ENCODE measurements at places on chromosomes 4 and X.

DNA sequence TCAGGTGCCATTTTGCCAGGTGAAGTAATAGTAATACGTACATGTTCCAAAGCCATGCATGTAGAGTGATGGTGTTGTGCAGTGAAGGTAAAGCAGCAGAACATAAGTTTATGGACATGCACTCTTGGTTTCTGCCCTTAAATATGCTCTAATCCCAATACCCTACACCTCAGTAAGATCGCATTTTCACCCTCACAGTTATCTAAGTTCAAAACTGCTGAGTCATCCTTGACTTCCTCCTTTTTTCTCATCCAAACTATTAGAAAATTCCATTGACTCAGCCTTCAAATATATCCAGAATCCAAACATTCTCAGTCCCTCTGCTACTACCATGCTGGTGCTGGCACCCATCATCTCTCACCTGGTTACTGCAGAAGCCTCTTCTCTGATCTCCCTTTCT is 652.9 kb upstream of the IGFBP7 start:
- no peak for DNase-seq

DNA sequence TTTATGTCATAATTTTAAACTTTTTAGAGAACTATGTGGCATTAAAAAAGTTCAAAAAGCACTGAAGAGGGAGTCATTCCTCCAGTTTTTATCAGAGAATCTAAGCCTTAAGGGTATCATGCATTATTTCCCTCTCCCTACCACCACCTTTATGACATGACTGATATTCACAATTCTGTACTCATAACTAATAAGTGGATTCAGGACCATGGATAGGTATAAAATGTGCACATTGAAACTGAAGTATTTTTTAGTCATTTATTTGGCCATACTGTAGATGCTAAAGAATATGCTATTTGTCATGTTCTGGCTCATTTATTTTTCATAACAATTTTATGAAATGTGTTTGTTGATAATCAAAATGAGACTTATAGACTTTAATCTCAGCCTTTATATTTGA is 897.5 kb upstream of the AGA start:
- DNase-seq, result no peak

DNA sequence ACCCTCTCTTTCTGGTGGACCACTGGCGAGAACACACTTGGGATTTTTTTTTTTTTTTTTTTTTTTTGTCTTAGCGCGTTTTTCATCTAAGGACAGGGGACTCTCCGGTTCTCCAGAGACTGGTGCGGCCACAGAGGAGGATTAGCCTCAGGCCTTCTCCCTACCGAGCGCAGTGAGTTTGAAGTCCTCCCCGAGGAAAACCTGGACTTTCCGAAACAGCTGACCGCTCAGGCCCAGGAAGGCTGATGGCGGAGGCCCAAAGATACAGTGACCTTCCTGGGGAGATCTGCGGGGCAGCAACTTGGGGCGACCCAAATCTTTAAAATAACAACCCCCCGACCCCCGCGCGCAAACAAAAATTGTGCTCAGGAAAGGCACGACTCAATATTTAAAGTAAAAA is 9.2 kb downstream of the NKX3-2 start:
- DNase-seq, result no peak

- DNase-seq, result no peak
Measured at GRCh38 chr4:54152846-54153600, 53.1 kb downstream of the GSX2 start.

- no peak for DNase-seq
Measured at GRCh38 chr4:23068756-23069155, 376.0 kb downstream of the GBA3 start.

- DNase-seq, result no peak
Measured at GRCh38 chrX:133715715-133716114, 269.7 kb downstream of the GPC3 start.

- no peak for DNase-seq
Measured at GRCh38 chr4:8742546-8742945, 129.1 kb downstream of the HMX1 start.

DNA sequence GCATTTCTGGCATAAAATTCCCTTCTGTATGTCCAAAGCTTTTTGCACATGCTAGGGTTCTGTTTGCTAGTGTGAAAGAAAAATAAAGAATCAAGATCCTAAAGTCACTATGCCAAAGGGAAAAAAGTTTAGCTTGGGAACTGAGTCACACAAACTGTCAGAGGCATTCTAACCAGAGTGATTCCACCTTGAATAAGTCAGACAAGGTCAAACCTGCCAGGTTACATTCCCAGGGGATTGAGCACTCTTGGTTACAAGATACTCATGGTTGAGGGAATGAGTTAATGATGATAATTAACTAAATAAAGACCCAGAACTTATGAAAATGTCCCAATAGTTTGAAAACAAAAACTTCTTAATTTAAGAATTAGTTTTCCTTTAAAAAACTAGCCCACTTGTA is 13.7 kb upstream of the UGT2B17 start:
- no peak for DNase-seq

DNA sequence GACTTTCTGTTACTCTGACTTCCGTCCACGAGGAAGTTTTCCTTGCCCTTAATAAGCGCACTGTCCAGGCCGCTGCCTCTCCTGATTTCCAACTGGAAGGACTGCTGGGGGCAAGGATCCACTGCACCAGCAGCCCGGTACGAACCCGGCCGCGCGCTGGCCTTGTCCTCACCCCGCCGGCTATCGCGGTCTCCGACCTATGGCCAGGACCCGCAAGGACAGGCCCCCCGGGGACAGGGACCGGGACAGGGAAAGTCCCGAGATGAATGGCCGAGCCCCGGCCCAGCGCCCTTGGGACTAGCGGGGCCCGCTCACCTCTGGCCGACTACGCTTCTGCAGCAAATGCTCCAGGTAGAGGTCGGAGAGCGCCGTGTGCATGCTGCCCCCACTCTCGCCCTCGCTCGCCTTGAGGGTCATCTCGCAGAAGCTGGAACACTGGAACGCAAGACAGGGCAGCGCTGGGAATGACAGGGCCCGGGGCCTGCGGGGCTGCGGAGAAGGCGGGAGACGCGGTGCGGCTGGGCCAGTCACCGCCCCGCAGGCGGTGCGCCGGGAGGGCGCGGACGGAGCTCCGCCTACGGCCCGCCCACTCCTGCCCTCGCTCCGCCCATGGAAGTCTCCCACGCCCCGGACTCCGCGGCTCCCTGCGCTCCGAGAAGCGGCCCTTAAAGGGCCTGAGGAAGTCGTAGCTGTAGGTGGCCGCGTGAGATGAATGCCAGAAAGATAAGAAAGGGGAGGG is at the start of gene MPP1:
MPP1 (minus strand) TSS at position 529 of the 739 bp plus-strand sequence; CDS start at position 417, 112 bp downstream.
- peak; percentile 63 for DNase-seq

- no peak for DNase-seq
Measured at GRCh38 chr4:124883632-124884031, 171.1 kb upstream of the ANKRD50 start.

GRCh38 chr4:151142758-151143157 is 43.3 kb downstream of the RPS3A start:
- no peak for DNase-seq

DNA sequence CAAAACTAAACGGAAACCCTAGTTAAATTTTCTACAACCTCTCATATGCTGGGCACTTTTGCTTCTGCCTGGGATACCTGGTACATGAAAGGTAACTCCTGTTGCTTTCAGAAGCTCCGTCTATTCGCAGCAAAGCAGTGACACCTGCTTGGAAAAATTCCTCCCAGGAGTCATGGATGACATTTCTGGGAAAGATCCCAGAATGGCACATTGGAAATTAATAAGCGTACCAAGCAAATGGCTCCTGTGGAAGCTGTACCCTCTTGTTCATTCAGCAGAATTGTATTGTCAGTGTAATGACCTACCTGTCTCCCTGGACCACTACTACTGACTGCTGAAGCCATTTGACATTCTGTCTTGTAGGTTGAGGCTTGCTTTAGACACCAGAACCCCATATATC is 349.7 kb upstream of the NOCT start:
- DNase-seq, result no peak

DNA sequence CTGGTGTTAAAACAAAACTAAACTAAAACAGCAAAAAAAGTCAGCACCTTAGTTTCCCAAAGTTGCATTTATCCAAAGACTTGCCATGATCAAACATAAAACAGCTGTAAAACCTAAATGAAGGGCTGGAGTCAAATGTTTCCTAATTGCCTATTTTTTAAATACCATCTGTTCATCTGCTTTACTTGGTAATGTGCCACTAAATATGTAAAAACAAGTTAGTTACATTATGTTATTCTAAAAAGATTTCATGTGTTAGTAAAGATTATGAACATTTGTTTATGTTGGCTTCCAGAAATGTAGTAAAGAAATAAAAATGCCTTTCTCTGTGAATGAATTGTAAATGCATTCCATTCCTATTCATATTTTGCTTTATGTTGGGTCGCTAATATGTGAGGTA is 977.8 kb downstream of the FSTL5 start:
- DNase-seq, result no peak

DNA sequence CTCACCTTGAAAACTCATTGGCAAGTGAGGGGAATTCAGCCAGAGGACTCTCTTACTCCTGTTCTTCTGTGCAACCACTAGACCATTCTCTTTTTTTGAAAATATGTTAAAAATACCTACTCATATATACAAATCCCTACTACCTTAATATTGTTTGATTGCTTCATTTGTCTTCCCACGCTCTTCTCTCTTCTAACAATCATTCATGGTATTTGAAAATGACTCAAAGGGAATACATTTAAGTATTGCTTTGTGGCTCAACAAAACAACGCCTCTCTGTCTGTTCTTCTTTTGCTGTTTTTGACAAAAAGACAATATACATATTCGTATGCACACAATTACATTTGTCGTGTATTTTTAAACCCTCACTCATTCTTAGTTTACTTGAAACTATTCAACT is 589.4 kb downstream of the ANKRD50 start:
- no peak for DNase-seq

GRCh38 chr4:25667931-25668557 is 12.4 kb downstream of the SLC34A2 start:
- DNase-seq, result no peak

DNA sequence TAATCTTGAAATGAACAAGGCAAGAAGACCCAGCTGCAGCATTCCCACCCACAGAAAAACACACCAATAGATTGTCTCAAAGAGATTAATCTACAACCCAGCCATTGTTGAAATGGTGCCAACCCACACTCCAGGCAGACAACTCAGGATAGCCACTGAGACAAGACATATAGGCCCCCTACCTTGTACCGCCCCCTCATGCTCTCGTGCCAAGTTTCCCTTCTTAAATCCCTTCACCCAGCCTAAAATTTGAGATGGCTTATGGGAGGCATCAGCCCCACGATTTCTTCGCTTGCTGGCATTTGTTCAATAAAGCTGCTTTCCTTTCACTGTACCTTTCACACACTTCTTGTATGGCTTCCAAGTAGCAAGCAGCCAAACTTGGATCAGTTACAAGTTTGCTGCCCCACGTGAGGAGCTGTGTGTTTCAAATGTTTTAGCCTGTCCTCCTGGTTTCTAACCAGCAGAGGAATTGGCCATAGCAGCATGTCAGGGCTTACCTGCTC is 1754.1 kb downstream of the C4orf33 start:
- no peak for DNase-seq

DNA sequence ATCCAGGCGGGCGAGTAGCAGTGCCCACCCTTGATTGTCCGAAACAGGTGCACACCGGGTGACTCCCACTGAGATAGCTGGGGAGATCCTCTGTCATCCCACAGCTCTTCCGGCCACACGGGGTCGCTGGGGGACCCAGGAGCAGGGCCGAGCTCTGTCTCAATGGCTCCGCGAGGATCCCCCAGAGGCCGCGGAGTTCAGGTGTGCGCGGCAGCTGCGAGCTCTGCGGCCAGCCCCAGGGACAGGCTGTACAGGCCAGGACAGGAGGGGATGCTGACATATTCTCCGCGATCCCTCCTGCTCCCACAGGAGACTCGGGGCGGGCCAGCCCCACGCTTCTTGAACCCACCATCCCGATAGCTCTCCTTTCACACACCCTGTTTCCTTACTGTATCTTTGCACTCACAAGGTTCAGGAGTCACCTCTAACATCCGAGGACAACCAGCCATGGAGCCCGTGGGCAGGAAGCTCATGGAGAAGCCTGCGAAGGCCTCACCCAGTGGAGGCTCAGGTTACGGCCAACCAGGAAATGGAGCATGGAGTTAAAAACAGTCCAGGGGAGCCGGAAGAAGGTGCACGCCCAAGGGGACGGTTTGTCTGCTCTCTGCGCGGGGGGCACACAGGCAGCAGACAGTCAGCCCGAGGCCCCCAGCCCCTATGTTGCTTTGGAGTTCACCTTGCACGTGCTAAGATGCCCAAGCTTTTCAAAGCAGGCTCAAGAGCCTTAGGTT is 77.9 kb upstream of the AMELX start:
- no peak for DNase-seq

GRCh38 chr4:16116493-16116990 is 32.7 kb upstream of the PROM1 start:
- no peak for DNase-seq

GRCh38 chr4:84666439-84666838 is 83.5 kb downstream of the CDS1 start:
- DNase-seq, result no peak

GRCh38 chr4:15848191-15848842 is 70.2 kb downstream of the CD38 start:
- no peak for DNase-seq

- no peak for DNase-seq
Measured at GRCh38 chr4:124839786-124840390, 127.4 kb upstream of the ANKRD50 start.

DNA sequence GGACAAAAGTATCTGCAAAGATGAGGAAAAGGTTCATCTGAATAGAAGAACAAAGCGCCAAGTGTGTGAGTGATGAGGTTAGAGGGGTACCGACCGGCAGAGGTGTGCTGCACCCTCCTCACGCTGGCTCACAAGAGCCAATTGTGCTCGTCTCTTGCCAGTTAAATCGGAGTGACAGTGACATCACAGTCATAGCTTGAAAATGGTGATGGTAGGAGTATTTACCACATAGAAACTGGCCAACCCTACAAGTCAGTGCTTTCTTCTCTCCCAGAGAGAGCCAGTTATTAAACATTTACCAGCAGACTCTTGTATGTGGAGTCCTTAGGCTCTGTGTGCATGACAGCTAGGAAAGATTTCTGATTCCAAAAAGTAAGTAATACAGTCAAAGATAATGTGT is 32.4 kb downstream of the CLDN22 start:
- no peak for DNase-seq

DNA sequence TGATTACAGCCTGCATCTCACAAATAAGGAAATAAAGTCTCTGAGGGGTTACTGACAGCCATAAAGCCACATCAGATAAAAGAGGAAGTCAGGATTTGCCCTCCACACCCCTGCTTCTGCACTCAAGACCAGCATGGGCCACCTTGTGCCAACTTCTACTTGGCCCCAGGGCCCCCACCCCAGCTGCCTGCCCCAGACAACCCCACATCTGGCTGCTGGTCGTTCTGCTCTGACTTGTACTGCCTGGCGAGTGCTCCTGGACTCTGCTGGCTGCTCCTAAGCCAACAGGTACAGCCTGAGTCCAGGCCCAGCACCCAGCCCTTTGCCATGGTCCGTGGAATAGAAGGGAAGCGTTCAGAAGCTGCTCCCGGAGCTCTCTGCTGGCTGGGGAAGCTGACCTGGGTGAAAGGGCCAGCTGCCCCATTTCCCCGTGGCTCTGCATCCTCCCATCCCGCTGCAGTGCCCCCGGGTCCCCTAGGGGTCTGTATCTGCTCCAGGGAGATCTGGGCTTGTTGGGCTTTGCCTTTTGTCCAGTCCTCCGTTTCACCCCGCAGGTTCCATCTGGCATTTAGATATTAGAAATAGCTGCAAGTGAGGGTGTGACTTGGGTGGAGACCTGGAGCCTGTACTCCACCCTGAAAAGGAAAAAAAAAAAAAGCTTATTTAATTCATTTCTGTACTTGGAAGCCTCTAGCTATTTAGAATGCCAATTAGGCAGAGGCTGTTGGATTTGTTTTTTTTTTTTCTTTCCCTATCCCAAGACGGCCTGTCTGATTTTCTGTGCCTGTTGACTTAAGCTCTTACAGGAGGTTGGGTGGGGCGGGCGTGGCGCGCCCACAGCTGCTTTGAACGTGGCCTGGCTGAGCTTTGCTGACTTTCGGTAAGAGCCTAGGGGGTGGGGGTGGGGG is 194.7 kb downstream of the PTTG2 start:
- no peak for DNase-seq

Data from activated T-cell treated with anti-CD3 and anti-CD28 coated beads for 1 hour (primary cell).